ENCODE measurements at places on chromosomes 2 and 18.

DNA sequence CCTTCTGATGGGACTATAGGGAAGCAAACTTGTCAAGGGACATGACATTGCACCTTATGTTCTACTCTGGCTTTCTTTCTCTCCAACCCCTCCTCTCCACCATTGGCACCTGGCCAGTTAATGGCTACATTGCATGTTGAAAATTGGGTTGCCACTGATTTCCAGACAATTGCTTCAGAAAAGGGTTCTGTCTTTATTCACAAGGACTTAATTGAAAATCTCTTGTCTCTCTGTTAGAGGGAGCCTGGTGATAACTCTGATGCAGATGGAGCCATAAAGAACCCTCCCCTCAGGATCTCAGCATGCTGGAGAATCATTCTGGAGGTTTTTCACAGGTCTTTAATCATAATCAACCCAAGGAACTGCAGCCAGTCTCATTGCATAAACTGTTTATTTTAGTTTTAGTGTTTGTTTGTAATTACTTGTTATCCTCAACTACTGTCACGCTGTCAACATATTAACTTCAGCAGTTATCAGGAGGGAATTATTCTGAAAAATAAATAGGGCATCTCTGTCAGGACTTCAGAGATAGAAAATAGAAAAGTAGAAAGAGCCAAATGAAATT is 316.8 kb downstream of the RIT2 start:
- no peak for DNase-seq

GRCh38 chr18:26804519-26804918 is 61.0 kb downstream of the AQP4 start:
- no peak for DNase-seq

DNA sequence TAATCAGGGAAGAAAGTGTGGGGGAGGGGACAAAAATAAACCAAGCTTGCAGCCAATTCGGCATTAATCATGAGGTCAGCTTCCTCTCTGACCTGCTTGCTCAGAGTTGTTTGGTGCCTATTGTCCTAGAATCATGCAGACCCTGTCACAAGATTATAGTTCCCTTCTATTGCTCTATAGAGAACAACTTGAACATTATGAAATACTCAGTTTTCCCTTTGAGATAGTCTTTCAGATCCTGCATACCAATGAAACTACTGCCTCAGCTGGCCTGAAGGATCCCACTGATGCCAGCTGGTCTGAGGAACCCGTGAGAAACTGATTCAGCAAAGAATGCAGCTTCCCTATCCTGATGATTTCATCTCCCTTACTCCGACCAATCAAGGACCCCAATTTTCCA is 955 bp upstream of the BBS5 start:
- no peak for DNase-seq

- DNase-seq: no peak
These were observed 1682.3 kb upstream of the PIK3C3 start for GRCh38 chr18:40272630-40273231.

GRCh38 chr2:196182439-196183171 is 11.2 kb upstream of the STK17B start:
- no peak for DNase-seq

GRCh38 chr18:55419132-55419946 is 168.7 kb downstream of the TCF4 start:
- DNase-seq: no peak

GRCh38 chr18:74299746-74300145 is 8.0 kb upstream of the CYB5A start:
- DNase-seq: no peak

DNA sequence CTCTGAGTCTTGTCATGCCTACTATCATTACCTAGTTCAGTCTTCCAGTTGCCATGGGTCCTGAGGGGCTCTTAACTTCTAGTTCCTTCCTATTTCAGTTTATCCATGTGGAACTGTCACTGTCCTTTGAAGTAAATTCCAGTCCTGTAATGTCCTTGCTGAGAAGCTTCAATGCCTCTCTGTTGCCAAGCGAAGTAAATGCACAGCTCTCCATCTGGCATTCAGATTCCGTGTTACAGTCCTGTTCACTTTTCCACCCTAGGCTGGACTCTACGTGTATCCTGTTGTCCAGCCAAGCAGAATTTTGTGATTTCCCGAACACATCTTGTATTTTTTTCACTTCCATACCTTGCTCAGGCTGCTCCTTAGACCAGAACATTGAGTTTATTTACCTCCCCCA is 245.3 kb downstream of the BABAM2 start:
- DNase-seq: no peak

DNA sequence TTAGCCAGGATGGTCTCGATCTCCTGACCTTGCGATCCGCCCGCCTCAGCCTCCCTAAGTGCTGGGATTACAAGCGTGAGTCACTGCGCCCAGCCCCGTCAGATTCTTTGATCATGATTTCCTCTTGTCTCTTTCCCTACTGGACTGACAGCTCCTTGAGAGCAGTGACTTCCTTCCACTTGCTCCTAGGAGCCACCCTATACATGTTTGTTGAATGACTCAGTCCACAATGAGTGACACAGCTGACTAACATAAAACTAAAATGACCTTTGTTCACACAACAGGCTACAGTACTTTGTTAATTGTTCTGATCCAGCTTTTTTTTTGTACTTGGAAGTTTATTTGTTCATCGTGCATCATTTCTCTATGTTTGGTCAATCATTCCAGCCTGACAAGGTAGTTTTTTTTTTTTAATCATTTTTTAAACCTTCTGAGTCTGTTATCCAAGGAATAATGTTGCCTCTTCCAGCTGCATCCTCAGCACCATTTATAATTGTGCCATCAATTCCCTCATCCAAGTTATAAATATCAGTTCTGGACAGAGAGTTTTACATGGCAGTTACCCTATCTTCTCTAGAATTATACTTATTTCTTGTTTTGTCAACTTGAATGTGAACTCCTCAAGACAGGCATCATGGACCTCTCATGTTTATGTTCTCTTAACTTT is 42.9 kb upstream of the TUBA3E start:
- no peak for DNase-seq

- no peak for DNase-seq
These were observed 29.2 kb upstream of the DLX2 start for GRCh38 chr2:172131713-172132555.

DNA sequence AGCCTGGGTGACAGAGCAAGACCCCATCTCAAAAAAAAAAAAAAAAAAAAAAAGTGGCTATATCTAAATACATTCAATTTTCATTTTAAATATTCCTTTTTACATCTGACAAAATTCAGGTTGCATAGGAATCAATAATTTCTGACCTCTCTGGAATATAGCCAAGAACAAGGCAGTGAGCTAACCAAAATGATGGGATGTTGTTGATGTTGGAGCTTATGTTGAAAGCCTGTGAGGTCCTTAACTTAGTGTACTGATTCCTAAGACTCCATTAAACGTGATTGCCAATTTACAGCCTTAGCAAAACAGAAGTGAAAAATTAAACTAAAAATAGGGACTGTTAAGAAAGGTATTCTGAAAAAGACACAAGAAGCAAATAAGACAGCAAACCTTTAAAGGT is 109.6 kb downstream of the MEP1B start:
- no peak for DNase-seq

GRCh38 chr2:16566701-16567100 is 98.9 kb downstream of the CYRIA start:
- no peak for DNase-seq

GRCh38 chr2:34234823-34235222 is 635.7 kb upstream of the FAM98A start:
- DNase-seq: no peak

DNA sequence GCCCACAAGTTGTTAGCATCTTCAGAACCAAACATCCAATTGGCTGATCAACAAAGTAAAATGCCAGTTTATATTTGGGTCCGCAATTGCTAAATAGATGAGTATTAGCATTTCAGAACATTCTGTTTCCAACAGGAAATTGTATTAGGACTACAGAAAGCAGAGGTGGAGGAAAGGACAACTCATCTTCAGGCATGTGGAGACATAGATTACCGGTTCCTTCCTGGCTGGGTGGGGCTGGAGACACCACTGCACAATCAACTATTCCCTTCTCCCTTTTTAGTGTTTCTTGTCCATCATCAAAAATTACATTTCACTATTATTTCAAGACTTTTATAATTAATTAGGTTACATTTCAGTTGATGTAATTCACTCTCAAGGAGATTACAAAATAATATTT is 83.8 kb downstream of the ADAM23 start:
- DNase-seq: no peak

GRCh38 chr2:83742117-83742782 is 716.8 kb downstream of the SUCLG1 start:
- no peak for DNase-seq

DNA sequence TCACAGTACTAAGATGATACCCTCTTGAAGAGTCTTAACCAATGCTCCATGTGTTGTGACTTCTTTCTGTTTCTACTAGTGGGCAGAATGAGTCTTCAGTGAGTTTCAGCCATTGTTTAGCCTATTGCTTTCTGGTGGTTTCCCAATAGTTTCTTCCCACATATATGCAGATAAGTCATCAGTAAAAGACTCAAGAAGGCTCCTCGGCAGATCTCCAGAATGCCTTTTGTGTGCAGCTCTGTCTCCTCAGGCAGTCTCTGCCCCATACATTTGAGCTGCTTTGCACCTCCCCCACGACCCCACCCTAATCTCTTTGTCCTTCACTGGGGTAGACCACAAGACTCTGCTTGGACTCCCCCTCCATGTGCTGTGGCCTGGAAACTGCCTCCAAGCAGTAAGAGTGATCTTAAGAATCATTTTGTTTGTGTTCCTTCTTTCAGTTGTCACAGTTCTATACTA is 71.6 kb upstream of the CHRNA1 start:
- DNase-seq: no peak
